ENCODE measurements at places on chromosomes 4 and X.

- no peak for DNase-seq
These were observed 110.8 kb upstream of the TRIM2 start for GRCh38 chr4:153093396-153093795.

- DNase-seq = no peak
These were observed 223.0 kb downstream of the SOWAHB start for GRCh38 chr4:76674983-76675382.

DNA sequence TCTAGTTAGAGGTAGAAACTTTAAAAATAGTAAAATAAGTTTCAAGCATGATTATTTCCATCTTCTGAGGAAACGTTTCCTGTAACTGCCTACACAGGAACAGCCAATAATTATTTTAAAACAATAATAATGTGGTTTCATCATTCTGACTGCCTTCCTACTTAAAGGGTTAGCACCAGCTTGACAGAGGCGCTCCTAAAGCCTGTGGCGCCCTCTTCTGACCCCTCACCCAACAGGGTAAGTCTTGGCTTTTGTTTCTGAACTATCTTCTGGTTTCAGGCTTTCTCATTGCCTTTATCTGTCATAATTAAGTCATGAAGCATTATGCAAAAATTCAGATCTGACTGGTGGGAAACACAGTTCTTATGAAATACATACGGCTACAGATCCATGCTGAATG is 96.7 kb downstream of the ITM2A start:
- DNase-seq = peak; percentile 76

DNA sequence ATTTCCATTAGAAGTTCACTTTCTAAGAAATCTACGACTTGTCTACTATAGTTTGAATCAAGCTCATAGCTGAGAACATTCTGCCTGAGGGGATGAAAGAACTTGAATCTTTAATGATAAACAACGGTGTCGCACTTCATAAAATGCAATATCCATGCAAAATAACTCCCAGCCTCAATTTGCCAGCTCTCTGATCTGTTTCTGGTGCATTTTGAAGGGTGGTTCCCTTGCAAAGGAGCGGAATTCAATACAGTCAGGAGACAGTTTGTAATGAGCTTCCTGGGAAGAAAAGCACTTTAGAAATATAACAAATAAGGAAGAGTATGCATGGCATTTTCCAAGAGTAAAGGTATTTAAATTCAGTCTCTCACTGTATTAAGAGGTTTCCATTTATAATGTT is 80.0 kb downstream of the PCYT1B start:
- no peak for DNase-seq

GRCh38 chr4:73822812-73823504 is 13.5 kb upstream of the CXCL6 start:
- DNase-seq = no peak

GRCh38 chr4:119750771-119751170 is 122.2 kb upstream of the PDE5A start:
- DNase-seq = no peak

- no peak for DNase-seq
These were observed 3.9 kb upstream of the GLRB start for GRCh38 chr4:157072002-157072401.

- no peak for DNase-seq
These were observed 220.6 kb upstream of the WDFY3 start for GRCh38 chr4:85187106-85187505.

GRCh38 chr4:165784672-165785071 is 88.4 kb upstream of the TLL1 start:
- no peak for DNase-seq

DNA sequence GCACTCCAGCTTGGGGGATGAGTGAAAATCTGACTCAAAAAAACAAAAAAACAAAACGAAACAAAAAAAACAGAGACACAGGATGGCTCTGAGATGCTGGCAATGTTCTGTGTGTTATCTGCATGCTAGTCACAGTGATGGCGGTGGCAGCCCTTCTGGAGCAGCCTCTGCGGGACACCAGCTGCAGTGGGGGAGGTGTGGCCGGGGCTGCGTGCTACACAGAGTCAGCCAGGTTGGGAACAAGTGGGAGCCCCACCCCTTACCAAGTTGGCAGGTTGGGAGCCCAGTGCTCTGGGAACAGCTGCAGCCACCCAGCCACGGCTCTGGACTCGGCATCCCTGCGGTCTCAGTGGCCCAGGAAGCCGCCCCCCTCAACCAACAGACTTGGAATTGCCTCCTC is 206.5 kb upstream of the ZFP42 start:
- DNase-seq = no peak

GRCh38 chr4:22241415-22241814 is 274.5 kb downstream of the ADGRA3 start:
- DNase-seq = no peak

GRCh38 chr4:58665649-58666048 is 1555.5 kb upstream of the IGFBP7 start:
- no peak for DNase-seq

DNA sequence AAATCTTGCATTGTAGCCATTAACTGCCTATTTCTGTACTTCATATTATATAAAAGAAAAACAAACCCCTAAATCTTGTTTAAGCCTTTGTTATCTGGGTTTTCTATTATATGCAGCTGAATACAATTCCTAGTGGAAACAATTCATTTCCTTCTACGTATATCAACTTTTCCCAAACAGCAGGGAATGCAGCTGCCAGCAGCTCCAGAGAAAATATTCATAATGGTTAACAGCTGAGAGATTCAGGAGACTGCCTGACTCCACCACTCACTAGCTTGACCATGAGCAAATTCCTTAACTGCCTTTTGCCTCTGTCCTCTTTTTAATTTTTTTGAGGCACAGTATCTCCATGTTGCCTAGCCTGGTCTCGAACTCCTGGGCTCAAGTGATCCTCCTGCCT is 146.2 kb downstream of the SPATA18 start:
- DNase-seq = no peak

DNA sequence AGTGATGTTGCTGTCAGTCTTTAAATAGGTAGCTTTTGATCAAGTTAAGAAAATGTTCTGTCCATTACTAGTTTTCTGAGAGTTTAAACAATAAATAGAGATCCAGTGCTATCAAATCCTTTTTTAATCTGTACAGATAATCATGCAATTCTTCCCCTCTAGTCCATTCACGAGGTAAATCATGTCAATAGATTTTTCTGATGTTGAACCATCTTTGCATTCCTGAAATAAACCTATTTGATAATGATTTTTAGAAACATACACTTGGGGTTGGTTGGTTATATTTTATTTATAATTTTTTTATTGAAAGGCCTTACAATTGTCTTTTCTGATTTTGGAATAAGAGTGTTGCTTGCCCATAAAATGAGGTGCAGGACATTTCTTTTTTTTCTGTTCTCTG is 95.0 kb downstream of the FAM53A start:
- no peak for DNase-seq

- no peak for DNase-seq
These were observed 260.5 kb upstream of the ANXA10 start for GRCh38 chr4:167831855-167832254.

- no peak for DNase-seq
These were observed 186.5 kb downstream of the MSL3 start for GRCh38 chrX:11944501-11944900.

DNA sequence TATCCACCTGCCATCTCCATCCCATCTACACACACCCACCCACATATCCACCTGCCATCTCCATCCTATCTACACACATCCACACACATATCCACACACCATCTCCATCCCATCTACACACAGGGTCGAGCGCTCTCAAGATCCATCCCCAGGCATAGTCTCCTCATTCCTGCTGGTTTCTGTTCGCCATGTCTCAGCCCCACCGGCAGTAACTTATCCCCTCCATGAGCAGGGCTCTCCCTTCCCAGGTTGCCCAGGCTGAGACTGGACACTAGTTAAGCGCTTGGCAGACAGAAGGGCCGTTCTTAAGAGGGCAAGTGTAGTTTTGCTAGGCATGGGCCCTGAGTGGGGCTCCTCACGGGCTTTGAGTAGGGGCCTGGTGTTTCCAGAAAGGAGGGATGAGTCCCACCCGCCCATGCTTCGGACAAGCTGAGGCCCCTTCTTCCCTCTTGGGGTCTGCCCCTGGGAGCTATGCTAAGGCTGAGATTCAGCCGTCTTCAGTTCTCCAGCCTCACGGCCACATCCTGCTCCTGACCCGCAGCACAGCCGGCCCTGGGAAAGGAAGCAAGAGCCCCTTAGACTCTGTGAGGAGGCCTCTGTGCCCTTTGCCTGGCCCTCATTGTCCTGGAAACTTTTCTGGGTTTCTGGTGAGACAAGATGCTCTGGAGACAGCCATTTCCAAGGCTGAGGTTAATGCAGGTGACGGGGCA is 20.4 kb downstream of the TMEM271 start:
- DNase-seq = no peak

DNA sequence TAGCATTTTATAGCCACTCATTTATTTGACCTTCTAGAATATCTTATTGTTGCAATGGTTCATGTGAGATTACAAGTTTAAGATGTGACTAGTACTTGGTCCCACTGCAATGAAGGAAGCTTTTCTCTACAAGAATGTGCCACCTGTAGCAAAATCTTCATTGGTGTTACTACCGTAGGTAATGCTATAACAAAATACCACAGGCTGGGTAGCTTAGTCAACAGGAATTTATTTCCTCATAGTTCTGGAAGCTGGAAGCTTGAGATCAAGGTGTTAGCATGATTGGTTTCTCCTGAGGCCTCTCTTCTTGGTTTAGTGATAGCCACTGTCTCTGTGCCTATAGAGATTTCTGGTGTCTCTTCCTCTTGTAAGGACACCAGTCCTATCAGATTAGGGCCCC is 441.0 kb downstream of the GPM6A start:
- DNase-seq = no peak

- no peak for DNase-seq
These were observed 18.8 kb upstream of the SMIM14 start for GRCh38 chr4:39657465-39657864.

GRCh38 chrX:147912093-147912801 is 528 bp downstream of the FMR1 start:
- peak; percentile 11 for DNase-seq

- DNase-seq = no peak
These were observed 926.5 kb downstream of the PDHA2 start for GRCh38 chr4:96766359-96766758.

DNA sequence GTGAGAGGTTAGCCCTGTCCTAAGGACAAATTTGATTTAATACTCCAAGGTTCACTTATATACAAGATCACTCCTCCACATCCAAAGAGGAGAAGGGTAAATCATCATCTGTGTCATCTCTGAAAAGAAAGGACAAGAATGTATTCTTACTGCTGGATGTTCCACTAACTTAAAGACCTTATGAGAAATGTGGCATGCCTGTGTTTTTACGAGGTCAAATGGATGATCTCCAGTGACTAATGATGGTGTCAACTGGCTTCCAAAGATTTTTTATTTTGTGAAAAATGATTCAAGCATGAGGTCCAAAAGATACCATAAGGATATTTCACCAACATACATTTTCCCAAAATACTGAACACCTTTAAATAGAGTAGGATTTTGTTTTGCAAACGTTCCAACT is 143.4 kb downstream of the PTCHD1 start:
- DNase-seq = no peak

DNA sequence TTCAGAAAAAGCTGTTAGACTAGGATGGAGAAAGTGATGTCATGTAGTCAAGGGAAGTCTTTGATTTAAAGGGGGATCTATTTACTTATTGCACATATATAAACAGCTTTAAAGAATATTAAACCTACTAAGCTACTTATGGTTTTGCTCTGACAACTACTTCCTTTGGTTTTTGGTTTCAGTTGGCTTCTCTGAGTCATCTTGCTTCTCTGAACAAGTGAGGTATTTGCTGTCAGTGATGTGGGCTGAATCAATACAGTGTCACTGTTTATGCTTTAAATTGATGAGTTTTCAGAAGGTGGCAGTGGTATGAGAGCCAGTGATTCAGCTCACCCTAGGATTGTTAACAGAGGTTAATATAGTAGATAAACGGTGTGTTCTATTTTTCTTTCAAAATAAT is 75.1 kb downstream of the CEP44 start:
- DNase-seq = no peak

- no peak for DNase-seq
These were observed 32.7 kb upstream of the GLRA2 start for GRCh38 chrX:14496674-14497073.

DNA sequence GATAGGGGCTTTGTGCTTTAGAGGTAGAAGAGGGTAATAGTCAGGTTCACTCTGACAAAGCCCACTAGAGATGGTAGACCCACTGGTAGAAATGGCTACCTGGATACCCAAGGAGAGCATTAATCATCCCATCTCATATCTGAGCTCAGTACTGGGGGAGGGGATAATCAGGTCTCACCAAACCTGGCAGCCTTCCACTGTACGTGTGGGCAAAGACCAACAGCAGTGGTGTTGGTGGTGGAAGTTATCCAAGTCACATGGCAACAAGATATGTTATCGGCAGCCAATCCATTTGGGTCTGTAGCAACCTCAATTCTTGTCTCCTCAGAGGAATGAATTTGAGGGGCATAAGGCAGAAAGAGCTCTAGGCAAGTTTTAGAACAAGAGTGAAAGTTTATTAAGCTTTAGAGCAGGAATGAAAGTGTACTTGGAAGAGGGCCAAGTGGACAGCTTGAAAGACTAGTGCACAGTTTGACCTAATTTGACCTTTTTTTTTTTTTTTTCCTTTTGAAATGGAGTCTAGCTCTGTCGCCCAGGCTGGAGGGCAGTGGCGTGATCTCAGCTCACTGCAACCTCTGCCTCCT is 67.0 kb upstream of the CXCL13 start:
- no peak for DNase-seq

- DNase-seq = peak; percentile 2
These were observed 2.2 kb downstream of the MXD4 start for GRCh38 chr4:2259541-2260343.

DNA sequence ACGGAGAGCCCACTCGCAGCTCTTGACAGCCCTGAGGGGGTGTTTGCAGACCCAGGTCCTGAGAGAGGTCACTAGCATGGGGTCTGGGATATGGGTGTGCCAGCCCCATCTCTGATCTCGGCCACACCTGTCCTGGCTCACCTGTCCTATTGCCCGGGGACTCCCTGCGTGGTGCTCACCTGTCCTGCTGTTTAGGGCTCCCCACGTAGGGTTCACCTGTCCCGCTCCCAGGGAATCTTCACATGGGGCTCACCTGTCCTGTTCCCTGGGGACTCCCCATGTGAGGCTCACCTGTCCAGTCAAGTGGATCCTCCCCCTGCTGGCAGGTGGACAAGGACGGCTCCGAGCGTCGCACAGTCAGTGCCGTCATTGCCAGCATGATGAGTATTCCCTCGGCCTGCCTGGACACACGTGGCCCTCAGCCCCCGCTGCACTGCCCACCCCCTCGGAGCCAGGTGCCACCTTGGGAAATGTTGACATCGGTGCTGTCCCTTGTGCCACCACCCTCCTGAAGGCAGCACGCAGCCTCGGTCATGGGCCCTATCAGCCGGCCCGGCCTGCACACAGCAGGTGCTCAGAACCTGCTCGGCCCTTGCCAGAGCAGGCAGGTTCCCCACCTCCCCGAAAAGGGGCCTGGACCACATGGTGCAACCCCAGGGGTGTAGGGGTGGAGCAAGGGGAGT is 6.3 kb downstream of the SLC49A3 start:
- DNase-seq = no peak

DNA sequence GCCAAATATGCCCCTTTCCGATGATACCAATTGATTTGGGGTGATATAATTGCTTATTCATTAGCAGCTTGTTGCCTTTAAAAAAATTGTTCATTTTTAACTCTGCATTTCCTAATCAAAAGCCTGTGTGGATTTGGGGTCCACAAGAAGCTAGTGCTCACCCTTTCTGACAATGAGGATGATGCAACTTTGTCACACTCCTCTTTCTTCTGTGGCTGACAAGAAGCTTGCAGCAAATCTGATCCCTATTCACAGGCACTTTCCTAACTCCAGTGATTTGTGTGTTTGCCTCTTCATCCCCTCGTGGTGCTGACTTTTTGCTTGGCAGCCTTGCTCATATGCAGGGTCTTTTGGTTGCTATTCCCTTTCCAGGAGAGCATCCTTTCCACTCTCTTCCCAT is 182.7 kb upstream of the LDB2 start:
- no peak for DNase-seq

Data from stimulated activated CD4-positive, alpha-beta T cell treated with anti-CD3 and anti-CD28 coated beads, Interleukin-1b, Interleukin-23, amount 100 ng/mL, for 48 hours (primary cell).